ENCODE measurements at places on chromosomes 3 and 15.

DNA sequence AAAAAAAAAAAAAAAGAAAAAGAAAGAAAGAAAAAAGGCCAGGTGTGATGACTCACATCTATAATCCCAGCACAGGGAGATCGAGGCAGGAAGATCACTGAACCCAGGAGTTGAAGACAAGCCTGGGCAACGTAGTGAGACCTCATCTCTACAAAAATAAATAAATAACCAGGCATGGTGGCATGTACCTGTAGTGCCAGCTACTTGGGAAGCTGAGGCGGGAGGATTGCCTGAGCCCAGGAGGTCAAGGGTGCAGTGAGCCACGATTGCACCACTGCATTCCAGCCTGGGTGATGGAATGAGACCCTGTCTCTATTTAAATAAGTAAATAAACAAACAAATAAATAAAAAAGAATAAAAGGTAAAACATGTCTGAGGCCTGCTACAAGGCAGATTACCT lies 39.3 kb upstream of the LACTB start:
- H3K36me3 ChIP-seq: no peaks in the 10 kb centered on the region
- H3K27me3 ChIP-seq: no peaks in the 10 kb centered on the region
- no peak for DNase-seq
- H3K27ac ChIP-seq: peak overlapping the region; percentile 26

DNA sequence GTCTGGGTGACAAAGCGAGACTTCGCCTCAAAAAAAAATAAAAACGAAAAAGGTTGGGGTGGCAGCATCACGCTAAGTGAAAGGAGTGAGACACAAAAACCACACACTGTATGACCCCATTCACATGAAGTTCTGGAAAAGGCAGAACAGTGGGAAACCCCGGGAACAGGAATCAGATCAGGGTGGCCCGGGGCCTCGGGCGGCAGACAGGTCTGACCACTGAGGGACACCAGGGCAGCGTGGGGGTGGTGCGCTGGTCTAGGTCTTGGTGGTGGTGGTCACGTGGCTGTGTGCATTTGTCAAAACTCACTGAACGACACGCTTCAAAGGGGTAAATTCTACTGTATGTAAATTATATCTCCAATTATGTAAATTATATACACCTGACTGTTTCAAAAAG lies 79.7 kb upstream of the PRR20G start:
- no peaks in the 10 kb centered on the region for H3K36me3 ChIP-seq
- no peak for DNase-seq
- no peak overlapping the region for H3K4me3 ChIP-seq
- no peak overlapping the region for H3K27ac ChIP-seq
- no peaks in the 10 kb centered on the region for H3K27me3 ChIP-seq

GRCh38 chr3:194688200-194688740 lies 2.6 kb downstream of the FAM43A start:
- H3K36me3 ChIP-seq: no peaks in the 10 kb centered on the region
- H3K27me3 ChIP-seq: peaks cover 43% of the 10 kb centered on the region
- H3K27ac ChIP-seq: no peak overlapping the region
- H3K4me3 ChIP-seq: peak overlapping the region; percentile 64

DNA sequence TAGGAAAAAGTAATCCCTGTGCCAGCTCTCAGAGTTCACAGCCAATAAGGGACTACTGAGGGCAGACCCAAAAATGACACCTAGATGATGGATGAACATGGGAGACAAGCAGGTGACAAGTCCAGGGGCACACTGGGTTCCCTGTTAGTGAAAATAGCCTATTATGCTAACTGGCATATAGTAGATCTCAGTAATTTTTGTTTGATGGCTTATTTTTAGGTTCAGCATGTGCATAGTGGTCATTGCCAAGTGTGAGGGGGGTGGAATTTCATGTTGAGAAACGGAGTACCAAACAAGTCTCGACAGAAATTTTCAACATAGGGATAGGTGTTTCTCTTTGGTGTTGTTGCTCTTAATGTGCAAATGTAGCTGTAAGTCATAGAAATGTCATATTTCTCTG lies 6.4 kb upstream of the ITGB5 start:
- H3K4me3 ChIP-seq: no peak overlapping the region
- H3K36me3 ChIP-seq: no peaks in the 10 kb centered on the region
- H3K27me3 ChIP-seq: no peaks in the 10 kb centered on the region
- H3K4me1 ChIP-seq: peaks cover 34% of the 10 kb centered on the region

GRCh38 chr15:26028086-26028740 lies 165.1 kb upstream of the ATP10A start:
- no peak overlapping the region for H3K4me3 ChIP-seq
- H3K27ac ChIP-seq: no peak overlapping the region
- no peaks in the 10 kb centered on the region for H3K27me3 ChIP-seq

DNA sequence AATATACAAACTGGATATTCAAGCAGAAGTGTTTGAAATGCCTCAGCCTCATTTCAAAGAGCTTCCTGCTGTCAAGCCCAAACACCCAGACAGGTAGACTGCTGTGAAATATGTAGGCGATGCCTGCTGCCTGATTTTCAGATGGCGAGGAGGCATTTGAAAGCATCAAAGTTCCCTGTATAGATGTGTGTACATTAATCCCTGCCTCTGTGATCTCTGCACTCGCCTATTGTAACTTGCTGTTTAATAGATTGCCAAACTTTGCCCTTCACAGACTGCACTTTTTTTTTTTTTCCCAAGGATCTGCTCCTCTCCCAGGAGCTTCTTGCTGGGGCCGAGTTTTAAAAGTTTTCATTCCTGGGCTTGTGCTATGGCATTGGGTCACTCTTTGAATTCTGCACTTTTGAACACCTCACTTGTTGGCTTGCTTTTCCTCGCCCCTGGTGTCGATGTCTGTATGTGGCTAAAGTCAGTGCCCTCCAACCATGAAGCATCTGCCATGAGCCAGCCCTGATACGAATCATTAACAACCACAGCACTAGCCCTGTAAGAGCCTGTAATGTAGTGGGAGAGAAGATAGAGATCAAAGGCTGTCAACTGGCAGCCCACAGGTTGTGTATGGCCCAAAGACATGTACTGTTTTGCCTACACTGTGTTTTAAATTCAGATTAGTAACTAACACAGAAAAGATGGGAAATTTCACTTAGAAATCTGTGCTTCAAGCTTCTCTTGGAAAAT lies 287.6 kb upstream of the ICE2 start:
- no peak for DNase-seq
- H3K36me3 ChIP-seq: no peaks in the 10 kb centered on the region
- peaks cover 28% of the 10 kb centered on the region for H3K27me3 ChIP-seq
- H3K4me1 ChIP-seq: peaks cover 48% of the 10 kb centered on the region

DNA sequence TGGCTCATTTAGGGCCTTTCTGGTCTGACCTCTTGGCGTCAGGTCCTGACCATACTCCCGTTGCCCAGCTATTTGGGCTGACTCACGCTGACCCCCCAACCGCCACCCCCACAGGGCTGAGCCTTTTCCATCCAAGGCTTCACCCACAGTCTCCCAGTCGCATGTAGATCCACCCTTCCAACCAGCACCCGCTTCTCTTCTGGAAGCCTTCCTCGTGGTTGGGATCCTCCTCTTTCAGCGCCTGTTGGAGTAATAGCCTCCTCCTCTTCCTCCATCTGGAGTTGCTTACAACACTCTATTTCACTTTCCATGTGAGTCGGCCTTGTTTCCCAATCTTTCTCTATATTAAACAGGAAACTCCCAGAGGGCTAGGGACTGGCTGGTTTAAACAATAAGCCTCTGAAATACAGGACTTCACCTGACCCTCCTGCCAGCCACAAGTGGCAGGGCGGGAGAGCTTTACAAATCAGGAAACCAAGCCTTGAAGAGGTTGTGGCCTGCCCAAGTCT lies 2.1 kb upstream of the ALAS1 start:
- H3K4me1 ChIP-seq: peaks cover 15% of the 10 kb centered on the region
- no peak for DNase-seq
- H3K36me3 ChIP-seq: peaks cover 6% of the 10 kb centered on the region
- H3K27me3 ChIP-seq: peaks cover 11% of the 10 kb centered on the region

DNA sequence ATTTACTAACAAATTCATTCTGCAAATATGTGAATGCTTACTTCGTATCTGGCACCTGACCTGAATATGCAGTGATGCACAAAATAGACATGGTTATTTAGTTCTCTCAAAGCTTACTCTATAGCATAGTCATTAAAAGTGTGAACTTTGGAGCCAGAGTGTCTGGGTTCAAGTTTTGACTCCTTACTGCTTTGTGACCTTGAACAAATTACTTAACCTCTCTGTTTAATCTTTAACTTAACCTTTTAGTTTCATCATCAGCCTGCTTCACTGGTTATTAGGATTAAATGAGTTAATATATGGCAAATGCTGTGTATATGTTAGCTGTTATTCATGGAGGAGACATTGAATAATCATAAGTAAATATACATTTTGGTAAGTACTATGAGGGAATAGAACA lies 12.1 kb upstream of the MGA start:
- peaks cover 15% of the 10 kb centered on the region for H3K36me3 ChIP-seq
- no peak for DNase-seq
- H3K4me3 ChIP-seq: no peak overlapping the region

DNA sequence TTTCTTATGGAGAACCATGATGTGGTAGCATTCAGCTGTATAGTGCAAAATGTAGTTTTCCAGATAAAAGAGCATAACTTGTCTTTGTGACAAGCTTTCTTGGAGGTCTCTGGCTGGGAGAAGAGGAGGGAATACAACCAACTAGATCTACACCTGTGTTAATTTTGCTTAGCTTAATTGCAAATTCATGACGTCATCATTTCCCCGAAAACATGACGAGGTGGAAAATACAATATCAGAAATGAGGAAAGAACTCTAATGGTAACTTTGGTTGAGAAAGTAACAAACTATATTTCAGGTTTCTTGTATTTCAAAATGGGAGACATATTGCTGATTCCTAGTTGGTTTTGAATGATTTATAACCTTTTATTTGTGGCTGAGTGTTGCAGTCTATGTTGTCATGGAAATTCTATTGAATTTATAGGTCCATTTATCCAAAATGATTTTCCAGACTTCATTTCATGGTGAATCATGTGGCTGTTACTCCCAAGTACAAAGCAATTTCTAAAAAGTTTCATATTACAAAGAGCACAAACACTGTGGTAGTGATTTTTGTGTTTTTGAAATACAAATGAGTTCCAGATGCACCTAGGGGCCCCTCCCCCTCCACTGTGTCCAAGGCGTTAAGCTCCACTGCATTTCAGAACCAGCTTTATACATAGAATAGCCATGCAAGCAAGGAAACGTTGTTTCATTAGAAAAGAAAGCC lies 307.2 kb downstream of the FEZF2 start:
- no peak overlapping the region for H3K4me3 ChIP-seq
- no peak overlapping the region for H3K27ac ChIP-seq
- peaks cover 60% of the 10 kb centered on the region for H3K4me1 ChIP-seq
- no peak for DNase-seq
- peaks cover 15% of the 10 kb centered on the region for H3K36me3 ChIP-seq

GRCh38 chr3:107512108-107512507 lies 10.7 kb upstream of the BBX start:
- H3K4me3 ChIP-seq: no peak overlapping the region
- H3K27ac ChIP-seq: no peak overlapping the region
- H3K4me1 ChIP-seq: no peaks in the 10 kb centered on the region
- H3K27me3 ChIP-seq: no peaks in the 10 kb centered on the region
- no peak for DNase-seq

GRCh38 chr3:149114458-149114857 lies 15.0 kb upstream of the HPS3 start:
- H3K4me1 ChIP-seq: peaks cover 12% of the 10 kb centered on the region

DNA sequence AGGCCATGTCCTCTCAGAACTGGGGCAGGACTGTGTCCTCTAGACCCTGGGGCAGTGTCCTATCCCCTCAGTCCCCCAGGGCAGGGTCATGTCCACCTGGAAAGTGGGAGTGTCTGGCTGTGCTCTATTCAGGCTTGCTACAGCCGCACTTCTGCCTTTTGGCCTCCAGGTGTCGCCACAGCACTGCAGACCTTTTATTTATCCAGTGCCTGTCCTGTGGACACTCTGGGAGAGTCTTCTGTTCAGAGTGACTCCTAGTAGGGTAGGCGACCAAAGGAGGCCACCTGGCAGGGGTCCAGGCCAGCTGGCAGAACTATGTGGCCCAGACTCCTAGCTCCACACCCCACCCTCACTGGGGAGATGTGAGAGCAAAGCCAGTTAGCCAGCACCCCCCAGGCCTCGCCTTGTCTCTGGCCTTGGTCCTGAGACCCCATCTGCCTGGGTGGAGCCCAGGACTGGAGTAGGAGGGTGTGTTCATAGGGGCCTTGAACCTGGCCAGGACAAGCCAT lies 3.9 kb downstream of the TMIE start:
- H3K27me3 ChIP-seq: peaks cover 29% of the 10 kb centered on the region
- DNase-seq: peak; percentile 83
- no peak overlapping the region for H3K27ac ChIP-seq

GRCh38 chr3:186653080-186653707 lies 12.6 kb upstream of the HRG start:
- no peak overlapping the region for H3K27ac ChIP-seq
- H3K4me3 ChIP-seq: no peak overlapping the region
- DNase-seq: no peak
- peaks cover 22% of the 10 kb centered on the region for H3K4me1 ChIP-seq
